Stimulated activated CD4-positive, alpha-beta T cell treated with anti-CD3 and anti-CD28 coated beads, Interleukin-4, amount 100 ng/mL, for 24 hours (primary cell): ENCODE measurements at places on chromosomes 5 and 9.

- DNase-seq: peak; percentile 47
Observed at GRCh38 chr5:42948961-42949347, 91.2 kb downstream of the ANXA2R start.

GRCh38 chr5:155250596-155250995 is 237.0 kb downstream of the KIF4B start:
- DNase-seq: no peak

GRCh38 chr9:99873531-99873930 is 32.9 kb upstream of the STX17 start:
- no peak for DNase-seq

DNA sequence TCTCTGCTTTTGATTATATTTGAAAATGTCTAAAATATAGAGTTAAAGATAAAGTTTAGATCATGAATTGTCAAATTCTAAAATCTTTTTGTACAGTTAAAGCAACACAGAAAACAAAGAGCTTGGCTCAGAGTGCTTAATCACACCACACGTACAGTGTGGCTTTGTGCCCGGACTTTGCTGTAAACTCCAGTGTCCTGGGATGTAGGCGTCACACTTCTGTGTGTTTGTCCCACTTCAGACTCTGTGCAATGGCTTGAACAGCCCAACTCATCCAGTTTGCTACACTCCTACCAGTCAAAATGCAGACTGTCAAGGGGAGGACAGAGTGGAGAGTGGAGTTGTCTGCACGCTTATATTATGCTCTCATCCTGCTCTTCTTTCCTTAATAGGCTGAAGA is 45.3 kb downstream of the SMARCA2 start:
- DNase-seq: no peak

DNA sequence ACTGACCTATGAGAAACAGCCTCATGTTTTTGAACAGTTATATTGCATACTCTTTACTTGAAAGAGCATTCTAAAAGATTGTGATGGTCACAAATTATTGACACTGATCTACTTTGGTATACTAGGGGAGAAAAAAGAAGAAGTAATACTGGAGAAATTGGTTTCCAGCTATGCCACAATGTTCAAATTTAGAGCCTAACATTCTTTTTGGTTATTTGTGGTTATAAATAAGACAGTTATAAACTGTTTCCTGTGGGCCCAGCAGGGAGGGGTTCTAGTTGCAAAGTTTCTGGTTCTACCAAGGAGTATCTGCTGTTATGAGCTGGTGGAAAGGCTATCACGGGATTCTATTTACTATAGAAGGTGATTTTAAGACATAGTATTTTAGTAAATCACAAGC is 4.8 kb downstream of the CWC27 start:
- no peak for DNase-seq

DNA sequence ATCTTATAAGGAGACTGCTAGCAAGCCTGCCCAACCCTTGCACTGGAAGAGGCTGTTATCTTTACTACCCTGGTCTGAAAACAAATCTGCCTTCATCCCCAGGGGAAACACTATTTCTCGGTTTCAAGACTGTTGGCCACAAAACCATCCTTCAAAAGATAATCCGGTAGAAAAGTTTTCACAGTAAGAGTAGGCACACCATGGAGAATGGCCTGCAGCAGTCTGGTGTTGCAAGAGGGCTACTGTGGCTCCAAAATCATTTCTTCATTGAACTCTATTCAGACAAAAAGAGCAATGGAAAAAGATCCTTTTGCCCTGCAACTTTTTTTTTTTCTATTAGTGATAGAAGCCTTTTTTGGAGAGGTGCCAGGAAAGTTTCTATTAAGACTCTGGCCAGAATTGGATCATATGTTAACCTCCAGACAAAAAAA is 163.9 kb downstream of the ARHGEF28 start:
- no peak for DNase-seq

GRCh38 chr9:94108584-94108983 is 24.3 kb downstream of the PTPDC1 start:
- DNase-seq: no peak

GRCh38 chr9:75687359-75687953 is 203.0 kb upstream of the PCSK5 start:
- no peak for DNase-seq

DNA sequence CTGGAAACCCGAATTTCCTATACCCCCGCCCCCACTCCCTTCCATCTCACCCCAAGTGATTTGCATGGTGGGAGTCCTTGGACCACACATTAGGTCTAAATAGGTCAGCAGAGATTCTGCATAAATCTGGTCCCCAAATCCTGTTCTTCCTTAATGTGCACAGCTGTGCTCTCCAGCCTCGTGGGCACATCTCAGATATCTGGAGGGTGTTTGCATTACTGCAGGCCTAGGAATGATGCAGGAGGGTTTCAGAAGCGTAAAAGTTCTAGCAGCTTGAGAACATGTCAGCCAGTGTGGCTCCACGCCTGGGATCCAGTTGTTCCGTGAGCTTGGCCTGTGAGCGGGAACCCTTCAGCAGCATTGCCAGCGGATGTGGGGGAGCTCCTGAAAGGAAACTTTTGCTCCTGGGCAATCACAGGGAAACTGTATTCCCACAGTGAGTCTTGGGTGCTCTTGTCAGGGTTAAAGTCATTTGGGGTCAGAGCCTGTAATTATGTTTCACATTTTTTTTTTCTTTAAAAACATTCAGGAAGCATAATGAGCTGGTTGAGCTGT is 12.9 kb downstream of the ARHGAP26 start:
- DNase-seq: no peak

DNA sequence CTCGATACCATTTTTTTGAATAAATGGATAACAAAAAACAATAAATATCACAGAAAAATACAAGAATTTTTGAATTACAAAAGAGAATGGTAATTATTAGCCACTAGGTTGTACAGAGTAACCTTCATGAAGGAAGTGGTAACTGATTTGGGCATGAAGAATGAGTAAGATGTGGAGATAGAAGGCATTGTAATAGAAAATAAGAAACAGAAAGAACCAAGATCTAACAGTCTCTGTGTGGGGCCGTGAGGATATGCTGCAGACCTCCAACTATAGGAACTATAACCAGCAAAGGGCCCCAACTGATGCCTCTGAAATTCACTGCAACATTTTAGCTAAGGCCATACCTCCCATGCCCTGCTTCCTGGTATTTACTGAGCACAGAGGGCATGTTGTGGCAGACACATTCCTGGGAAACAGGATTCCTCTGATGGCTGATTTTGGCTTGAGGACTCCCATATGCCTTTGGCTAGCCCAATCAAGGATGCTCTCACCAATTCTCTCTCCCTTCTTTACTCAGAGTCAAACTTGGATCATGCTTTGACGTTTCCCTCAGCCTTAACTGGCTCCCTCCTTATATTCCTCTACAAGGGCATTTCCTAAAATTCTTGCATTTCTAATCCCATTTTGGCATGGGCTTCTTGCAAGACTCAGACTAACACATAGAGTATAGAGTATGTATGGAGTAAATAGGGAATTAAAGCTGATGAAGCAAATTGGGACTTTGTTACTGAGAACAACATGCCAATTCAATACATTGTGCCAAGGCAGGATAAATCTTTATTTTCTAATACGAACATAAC is 208.9 kb downstream of the PDE4D start:
- DNase-seq: no peak

GRCh38 chr9:99809586-99810319 is 11.9 kb upstream of the NR4A3 start:
- no peak for DNase-seq

DNA sequence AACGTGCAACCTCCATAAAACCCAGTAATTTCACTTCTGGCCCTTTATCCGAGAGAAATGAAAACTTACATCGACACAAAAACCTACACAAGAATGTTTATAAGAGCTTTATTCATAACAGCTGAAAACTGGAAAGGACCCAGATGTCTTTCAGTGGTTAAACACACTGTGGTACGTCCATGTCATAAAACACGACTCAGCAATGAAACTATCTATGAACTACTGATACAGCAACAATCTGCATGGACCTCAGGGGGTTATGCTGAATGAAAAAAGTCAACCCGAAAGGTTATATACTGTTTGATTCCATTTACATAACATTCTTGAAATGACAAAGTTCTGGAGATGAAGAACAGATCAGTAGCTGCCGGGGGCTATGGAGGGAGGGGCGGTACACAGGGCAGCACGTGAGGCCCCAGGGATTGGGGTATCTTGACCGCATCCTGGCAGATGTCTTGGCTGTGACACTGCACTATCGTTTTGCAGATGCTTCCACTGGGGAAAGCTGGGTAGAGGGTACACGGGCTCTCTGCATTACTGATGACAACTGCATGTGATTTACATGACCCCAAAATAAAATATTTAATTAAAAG is 4.1 kb downstream of the CCDC127 start:
- peak; percentile 3 for DNase-seq

GRCh38 chr9:93288341-93288740 is 104.4 kb downstream of the WNK2 start:
- no peak for DNase-seq

- no peak for DNase-seq
Observed at GRCh38 chr5:78731884-78732283, 83.3 kb upstream of the LHFPL2 start.

GRCh38 chr9:91572811-91573210 is 149.2 kb upstream of the NFIL3 start:
- no peak for DNase-seq

DNA sequence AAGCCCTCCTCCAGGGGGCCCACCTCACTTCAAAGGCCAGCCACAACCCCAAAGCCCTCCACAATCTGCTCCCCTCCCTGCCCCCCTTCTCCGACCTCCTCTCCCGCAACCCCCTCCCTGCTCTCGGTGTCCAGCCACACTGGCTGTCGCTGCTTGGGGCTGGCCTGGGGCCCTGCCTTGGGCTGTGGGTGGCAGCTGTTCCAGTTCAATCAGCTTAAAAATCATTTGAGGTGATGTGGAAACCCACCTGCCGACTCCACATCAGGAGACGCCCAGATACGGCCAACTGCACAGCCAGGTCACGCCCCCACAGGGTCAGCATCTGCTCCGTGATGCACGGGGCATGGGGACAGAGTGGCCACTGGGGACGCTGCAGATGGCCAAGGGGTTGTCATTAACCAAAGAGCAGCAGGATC is 107.0 kb upstream of the MVB12B start:
- no peak for DNase-seq

DNA sequence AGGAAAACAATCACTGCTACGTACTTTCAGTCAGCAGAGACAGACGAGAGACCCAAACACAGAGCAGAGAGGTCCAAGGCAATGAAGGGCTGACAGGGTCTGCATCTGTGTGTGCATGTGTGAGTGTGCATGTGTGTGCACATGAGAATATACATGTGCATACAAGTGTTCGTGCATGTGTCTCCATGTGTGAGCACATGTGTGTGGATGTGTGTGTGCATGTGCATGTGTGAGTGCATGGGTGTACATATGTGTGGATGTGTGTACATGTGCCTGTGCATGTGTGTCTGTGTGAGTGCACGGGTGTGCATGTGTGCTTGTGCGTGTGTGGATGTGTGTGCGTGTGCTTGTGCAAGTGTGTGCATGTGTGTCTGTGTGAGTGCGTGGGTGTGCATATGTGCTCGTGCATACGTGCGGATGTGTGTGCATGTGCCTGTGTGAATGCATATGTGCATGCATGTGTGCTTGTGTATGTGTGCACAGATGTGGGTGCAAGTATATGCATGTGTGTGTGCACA is 82.3 kb downstream of the OLFM1 start:
- DNase-seq: no peak

DNA sequence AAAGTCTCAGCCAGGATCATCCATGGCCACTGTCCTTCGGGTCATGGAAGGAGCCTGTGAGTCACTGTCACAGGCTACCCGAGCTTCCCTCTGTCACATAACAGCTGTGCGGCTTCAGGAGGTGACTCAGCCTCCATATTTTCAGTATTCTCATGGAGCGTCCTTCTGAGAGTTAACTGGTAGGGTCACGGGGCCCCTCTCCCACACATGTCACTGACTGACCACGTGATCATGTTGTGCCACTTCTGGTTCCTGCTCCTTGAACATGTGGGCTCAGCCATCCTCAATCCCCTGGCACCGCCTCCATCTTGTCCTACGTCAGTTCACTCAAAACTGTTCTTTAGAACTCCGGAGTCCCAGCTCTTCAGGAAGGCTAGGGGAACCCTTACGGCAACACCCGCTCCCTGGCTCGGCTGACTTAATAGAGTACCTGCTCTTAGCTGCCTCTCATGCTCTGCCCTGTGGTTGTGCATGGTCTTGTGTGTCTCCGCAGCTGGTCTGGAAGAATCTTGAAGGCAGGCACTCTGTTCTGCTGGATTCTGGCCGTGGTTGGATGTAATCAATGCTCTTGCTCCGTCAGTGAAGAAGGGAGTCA is 182.8 kb downstream of the ICE1 start:
- DNase-seq: no peak

DNA sequence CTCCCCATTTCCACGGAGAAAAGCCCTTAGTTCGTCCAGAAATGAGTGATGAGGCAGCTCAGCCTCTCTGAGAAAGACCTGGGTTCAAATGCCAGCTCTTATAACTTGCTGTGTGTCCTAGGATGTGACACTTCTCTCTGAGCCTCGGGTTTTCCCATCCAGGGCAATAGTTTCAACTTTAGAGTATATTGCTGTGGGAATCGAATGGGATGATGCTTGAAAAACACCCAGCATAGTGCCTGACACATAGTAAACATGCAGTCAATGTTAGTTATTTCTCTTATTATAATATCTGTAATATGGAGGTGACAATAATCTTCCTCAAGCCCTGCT is 430 bp upstream of the MAPKAP1 start:
- no peak for DNase-seq

- no peak for DNase-seq
Observed at GRCh38 chr5:168186289-168187074, 105.0 kb upstream of the WWC1 start.

GRCh38 chr9:113630386-113631136 is 167.0 kb downstream of the RGS3 start:
- no peak for DNase-seq

DNA sequence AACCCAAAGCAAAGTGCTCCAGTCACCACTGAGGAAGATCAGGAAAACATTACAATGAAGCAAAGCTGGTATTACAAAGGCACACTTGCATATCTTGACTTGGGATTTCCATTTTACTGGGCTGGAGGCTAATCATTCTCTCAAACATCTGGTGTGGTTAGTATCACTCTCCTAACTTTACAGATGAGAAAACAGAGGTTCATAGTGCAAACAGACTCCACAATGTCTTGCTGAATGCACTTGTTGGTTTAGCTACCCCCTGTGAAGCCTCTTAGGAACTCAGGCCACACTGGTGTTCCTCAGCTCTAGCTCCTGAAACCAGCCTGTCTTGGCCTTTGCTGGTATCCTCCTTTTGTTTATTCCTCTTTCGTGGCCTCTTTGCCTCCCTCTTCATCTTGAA is 29.5 kb upstream of the SMAD5 start:
- DNase-seq: no peak
